Vagina (tissue), 2 donors: ENCODE measurements at places on chromosomes 6 and 20.

DNA sequence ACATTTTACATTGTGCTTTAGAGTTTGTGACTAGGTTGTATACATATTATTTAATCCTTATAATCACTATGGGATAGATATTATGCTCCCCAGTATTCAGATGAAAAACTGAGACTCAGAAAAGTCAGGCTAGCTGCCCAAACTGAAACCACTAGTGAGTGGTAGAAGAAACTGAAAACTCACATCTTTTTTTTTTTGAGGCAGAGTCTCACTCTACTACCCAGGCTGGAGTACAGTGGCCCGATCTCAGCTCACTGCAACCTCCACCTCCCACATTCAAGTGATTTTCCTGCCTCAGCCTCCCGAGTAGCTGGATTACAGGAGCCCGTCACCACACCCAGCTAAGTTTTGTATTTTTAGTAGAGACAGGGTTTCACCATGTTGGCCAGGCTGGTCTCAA lies 22.2 kb downstream of the RNF24 start:
- no peak for DNase-seq

DNA sequence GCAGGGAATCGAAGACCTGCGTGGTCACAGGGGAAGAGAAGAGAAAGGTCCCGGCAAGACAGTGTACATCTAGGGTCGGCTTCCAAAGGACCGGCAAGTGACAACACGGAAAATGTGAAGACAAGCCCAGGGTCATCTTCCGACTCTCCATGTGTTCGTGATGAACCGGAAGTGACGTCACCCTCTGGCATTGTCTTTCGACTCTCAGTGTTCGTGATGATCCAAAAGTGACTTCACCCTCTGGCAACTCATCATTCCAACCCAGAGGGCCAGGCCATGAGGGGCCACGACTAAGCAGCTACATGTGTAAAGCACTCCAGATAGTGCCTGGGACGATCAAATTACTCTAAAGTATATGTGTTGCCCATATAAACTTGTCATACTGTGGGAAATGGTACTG lies 290.8 kb downstream of the THBS2 start:
- no peak for DNase-seq

- DNase-seq = no peak
Observed at GRCh38 chr20:19539191-19539590, 218.9 kb upstream of the RIN2 start.

DNA sequence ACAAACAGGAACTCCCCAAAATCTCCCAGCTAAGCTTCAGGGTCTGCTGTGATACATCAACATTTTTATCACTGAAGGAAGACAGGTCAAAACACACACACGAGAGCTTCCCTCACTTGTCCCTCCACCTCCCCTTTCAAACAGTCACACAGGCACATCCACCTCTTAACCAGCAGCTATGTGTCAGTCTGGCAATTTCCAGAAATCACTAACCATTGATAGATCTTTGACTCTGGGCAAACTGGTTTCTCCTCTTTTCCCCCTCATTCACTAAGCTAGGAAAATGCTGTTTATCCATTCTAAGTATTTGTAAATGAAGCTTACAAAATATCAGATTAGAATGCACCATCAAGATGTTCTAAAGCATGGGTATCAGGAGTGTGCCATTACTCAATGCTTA lies 87.8 kb downstream of the DCDC2 start:
- no peak for DNase-seq

- DNase-seq = no peak
Observed at GRCh38 chr6:162862462-162862861, 134.7 kb downstream of the PACRG start.

GRCh38 chr6:1325461-1326309 lies 13.8 kb downstream of the FOXQ1 start:
- DNase-seq = no peak

DNA sequence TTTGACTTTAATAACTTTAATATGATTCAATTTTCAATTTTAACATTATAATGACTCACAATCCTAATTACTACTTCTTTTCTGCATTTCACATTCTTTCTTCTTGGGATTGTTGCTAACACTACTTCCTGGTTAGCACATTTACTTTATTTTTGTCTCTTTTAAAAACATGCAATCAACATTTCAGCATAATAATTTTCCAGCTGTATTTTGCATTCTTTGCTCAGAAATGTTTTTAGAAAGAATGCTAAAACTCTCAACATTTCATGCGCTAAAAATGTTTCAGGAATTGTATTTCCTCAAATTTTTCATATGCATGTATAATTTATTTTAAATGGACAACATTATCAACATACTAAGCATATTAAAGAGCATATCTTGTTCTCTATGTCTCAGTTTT lies 1302.1 kb upstream of the GJE1 start:
- no peak for DNase-seq

DNA sequence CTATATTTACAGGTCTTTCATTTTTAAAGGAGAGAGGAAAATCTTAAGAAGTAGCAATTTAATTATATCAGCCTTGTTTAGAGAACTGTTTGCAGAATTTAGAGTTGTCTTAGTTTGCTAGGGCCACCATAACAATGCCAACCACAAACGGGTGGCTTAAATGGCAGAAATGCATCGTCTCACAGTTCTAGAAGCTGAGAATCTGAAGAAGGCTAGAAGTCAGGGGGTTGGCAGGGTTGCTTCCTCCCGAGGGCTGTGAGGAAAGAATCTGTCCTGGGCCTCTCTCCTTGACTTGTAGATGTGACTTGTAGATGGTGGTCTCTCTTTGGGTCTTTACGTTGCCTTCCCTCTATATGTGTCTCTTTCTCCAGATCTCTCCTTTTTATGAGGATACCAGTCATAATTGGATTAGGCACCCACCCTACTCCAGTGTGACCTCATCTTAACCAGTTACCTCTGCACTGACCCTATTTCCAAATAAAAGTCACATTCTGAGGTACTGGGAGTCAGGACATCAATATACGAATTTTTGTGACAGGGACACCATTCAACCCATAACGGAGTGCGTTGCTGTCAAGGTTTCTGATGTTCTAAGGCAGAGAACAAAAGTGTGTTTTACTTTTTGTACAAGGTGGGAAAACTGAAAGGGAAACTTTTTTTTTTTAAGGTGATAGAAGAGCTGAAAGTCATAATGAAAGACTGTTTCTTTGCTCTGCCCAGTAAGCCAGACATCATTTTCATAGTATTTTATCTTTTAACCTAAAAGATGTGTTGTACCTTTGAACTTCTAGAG lies 84.4 kb downstream of the SAMD3 start:
- no peak for DNase-seq

GRCh38 chr6:33599413-33599938 lies 19.4 kb upstream of the BAK1 start:
- no peak for DNase-seq

DNA sequence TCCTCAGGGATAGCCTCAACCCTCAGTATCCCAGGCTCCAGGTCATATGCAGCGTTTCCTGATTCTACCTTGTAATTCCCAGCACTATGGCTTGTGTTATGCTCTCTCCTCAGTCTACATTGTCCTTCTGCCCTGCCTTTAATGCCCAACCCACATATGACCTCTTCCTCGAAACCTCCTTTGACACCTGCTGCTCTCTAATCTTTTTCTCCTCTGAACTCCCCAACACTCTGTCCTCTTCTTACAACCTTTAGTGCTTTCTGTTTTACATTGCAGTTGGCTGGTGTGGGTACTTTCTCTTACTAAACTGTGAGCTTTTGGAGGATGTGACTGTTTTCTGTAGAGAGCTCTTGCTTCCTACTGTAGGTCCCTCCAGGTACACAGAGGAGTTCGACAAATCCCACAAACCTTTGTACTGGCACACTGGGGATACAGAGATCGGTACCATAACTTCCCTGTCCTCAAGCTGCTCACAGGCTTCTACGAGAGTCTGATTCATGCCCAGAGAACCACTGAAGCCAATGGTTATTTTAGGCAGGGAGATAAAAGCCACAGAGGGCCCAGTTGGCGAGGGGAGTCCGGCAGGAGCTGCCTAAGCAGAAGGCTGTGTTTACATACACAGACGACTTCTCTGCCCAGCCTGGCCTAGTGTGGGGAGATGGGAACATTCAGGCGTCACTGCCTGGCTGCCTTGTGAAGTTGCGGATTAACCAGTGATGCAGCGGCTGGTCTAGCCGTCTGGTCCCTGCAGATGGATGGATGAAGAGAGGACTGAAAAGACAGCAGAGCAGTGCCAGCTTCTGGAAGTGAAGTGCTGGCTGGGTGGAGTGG lies 8.4 kb upstream of the EPB41L1 start:
- DNase-seq = no peak

- DNase-seq = no peak
Observed at GRCh38 chr6:151440498-151440897, 11.4 kb downstream of the RMND1 start.

GRCh38 chr6:22826961-22827360 lies 257.6 kb downstream of the HDGFL1 start:
- DNase-seq = no peak

- no peak for DNase-seq
Observed at GRCh38 chr6:31640612-31641011, 11.8 kb downstream of the BAG6 start.

- DNase-seq = no peak
Observed at GRCh38 chr6:79076160-79076559, 1.9 kb downstream of the PHIP start.
